ENCODE measurements at places on chromosomes 6 and 20.

DNA sequence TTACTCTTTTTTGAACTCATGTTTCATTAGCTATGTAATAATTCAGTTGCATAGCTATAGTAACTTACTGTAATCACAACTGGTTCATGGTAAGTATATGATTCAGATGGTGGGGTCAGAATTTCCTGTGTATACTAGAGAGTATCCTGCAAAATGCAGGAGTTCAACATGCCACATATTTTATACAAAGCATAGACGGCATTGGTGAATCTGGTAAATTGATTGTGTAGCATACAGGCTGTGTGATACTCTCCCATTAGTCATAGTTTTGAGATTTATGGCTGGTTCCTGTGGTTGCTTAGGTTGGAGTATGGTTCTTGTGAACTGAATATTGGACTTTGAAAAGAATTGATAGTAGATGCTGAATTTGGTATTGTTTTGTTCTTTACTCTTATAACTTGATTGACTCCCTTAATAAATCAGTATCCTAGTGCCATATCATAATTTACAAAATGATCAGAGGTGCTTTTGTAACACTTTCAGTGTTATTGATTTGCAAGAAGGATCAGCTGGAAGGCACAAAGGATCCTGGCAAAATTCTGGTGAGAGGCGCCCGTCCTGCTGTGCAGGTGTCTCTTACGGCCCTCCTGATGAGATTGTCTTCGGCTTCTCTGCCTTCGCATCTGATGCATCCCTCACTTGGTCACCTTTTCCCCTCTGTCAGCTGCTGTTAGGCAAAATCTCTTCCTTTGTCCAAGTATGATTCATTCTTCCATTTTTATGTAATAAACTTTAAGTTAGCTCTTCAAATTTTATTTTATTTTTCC is 22.6 kb downstream of the SNX9 start:
- DNase-seq = no peak

- no peak for DNase-seq
Measured at GRCh38 chr6:127844529-127844928, 56.3 kb downstream of the THEMIS start.

DNA sequence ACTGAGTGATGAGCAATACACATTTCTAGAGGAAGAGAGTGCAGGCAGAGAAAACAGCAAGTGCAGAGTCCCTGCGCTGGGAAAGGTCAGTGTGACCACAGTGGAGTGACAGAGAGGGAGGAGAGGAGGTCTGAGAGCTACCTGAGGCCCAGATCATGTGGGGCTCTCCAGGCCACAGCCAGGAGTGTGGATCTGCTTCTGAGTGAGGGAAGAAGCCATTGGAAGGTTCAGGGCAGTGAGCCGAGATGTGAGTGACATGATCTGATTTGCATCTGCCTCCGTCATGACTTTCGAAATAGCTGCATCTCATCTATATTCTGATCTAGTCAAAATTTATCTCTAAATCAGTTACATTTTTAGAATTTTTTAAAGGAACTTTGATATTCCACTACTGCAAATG is 367.1 kb downstream of the PREX1 start:
- no peak for DNase-seq

GRCh38 chr20:36574366-36575135 is 1.2 kb downstream of the TGIF2 start:
- no peak for DNase-seq

DNA sequence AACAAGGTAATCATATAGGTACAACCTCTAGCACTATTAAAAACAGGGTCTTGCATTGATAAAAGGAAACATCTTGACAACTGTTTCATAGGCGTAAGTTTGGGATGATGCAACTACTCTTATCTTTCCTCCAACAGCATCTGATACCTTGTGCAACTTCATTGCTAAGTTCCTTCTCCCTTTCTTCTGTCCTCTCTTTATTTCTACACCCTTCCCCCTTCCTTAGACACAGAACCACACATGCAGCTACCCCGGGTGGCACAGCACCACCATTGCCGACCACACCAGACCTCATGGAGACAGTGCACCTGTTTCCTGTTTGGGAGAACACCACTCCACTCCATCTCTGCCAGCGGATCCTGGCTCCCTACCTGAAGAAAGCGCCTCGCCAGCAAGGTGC is 14.4 kb downstream of the MYB start:
- no peak for DNase-seq

DNA sequence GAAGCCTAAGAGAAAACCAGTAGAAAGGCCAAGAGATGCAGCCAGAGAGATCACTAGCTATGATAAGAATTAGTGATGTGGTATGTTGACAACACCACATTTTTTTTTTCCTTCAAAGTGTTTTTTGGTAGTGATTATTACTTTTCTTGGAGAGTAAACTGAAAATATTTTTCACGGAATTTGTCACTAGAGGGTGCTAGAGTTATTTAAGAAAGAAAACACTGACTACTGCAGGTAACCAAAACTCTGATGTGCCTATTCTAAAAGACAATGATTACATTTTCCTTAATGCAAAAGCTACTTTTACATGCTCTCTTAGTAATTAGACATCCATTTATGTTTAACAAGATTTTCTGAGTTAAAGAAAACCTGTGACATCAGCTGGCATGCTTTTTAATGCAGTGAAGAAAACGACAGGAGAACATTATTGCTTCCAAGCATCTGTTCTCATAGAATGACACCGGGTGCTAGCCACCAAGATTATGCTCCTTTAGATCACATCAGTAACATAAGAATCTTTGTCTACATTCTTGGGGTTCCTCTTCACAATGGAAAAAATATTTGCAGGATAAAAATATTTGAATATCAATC is 28.8 kb downstream of the RWDD2A start:
- no peak for DNase-seq

- DNase-seq = no peak
Measured at GRCh38 chr20:51284871-51285270, 257.6 kb downstream of the NFATC2 start.

Data from NCI-H526 treated with DMSO at 0.1 percent for 48 hours (cell line).